ENCODE measurements at places on chromosomes 12 and 14.
A peak's percentile ranks its signal among the peaks of the same experiment; 100 is the strongest.

- no peak for DNase-seq
Observed at GRCh38 chr14:90795744-90796143, 20.5 kb downstream of the TTC7B start.

- no peak for DNase-seq
Observed at GRCh38 chr12:27221625-27222387, 22.3 kb upstream of the STK38L start.

- DNase-seq, result no peak
Observed at GRCh38 chr14:33891700-33892099, 59.2 kb downstream of the EGLN3 start.

DNA sequence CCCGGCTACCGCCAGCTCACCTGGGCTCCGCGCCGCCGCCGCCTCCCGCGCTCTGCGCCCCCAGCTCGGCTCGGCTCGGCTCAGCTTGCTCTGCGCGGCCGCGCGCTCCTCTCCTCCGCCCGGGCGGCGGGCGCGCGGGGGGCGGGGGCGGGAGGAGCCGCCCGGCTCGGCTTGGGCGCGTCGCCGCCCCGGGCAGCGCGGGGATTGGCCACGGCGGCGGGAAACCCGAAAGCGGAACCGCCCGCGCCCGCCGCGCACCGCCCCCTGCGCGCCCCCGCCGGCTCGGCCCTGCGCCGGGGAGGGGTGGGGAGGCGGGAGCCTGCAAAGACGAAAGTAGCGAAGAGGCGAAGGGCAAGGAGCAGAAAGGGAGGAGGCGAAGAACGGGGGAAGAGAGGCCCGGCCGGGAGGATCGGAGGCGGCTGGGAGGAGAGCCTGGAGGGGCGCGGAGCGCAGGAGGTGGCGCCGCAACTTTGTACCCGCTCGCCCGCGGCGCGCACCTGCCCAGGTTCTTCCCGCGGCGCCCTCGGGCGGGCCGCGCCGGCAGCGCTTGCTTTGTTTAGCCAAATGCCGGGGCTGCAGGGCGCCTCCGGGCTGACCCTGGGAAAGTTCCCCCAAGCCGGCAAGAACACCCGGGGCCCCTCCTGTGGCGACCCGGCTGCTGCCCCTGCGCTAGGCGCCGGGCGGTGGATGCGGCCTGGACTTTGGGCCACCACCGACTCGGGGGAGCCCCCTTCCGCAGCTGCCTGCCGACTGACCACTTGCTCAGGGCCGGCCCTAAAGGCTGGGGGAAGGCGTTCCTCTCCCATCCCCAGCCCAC is at the start of gene CAMKK2:
Gene CAMKK2, minus strand, starts transcription at position 92 of the 817 bp plus-strand sequence. CDS start 22,183 bp downstream, outside the sequence.
- peak; percentile 55 for DNase-seq

DNA sequence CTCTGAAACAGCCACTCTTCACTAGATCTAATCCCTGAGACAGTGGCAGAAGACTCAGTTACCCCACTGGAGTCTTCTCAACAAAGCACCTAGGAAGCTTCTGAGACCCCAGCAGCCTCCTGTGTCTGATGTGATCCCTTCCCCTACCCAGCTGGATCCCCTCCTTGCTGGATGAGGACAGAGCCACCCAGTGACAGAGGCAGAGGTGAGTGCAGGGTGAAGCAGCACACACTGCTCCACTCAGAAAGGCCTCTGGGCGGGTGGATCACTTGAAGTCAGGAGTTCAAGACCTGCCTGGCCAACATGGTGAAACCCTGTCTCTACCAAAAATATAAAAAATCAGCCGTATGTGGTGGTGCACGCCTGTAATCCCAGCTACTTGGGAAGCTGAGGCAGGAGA is 2.7 kb downstream of the SPRYD3 start:
- DNase-seq, result no peak

DNA sequence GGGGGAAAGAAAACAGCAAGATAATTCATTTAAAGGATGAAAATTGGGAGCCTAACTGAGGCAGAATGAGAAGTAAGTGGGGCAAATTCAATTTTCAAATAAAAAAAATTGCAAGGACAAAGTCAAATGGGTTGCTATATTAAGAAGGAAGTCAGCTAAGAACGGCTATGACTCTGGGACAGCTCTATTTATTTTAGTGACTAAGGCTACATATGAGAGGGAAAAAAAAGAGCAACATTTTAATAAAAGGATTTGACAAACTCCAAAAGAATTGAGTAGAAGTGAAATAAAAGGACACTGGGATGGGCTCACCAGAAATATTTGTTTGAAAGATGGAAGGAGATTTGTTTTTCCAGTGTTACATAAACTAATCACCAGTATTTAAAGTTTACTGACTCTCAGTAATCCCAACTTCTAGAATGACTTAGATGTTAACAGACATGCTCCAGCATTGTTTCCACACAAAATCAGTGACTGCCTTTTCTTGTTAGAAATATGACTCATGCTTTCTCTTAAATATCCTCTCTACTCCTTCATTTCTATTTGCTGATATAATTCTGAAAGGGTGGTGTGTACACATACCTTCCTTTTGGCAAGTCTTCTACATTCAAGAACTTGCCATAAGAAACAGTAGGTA is 198.5 kb downstream of the SLC25A21 start:
- no peak for DNase-seq

- no peak for DNase-seq
Observed at GRCh38 chr14:91232603-91233002, 11.9 kb downstream of the GPR68 start.

- no peak for DNase-seq
Observed at GRCh38 chr14:88842414-88842813, 18.0 kb downstream of the TTC8 start.

DNA sequence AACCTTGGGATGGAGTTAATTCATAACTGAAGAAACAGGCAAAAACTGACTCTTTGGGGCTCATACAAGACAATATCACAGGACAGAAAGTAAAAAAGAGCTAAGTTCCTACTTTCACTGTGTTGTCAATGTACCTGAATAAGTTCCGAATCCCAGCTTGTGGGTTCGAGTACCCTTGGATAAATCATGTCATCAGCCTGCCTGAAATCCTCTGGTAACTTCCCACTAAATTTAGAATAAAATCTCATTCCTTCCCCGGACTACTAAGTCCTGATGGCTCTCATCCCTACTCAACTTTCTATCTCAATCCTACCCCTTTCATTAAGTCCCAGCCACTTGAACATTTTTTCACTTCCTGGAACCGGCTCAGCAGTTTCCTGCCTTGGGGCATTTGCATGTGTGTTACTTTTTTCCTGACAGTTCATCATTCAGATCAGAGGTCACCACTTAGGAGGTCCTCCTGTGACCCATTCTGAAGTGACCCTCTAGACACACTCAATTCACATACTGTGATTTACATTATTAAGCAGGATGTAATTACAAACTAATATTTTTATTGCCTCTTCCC is 12.7 kb downstream of the ERP29 start:
- no peak for DNase-seq

- DNase-seq, result no peak
Observed at GRCh38 chr12:88833641-88834116, 253.4 kb upstream of the KITLG start.

DNA sequence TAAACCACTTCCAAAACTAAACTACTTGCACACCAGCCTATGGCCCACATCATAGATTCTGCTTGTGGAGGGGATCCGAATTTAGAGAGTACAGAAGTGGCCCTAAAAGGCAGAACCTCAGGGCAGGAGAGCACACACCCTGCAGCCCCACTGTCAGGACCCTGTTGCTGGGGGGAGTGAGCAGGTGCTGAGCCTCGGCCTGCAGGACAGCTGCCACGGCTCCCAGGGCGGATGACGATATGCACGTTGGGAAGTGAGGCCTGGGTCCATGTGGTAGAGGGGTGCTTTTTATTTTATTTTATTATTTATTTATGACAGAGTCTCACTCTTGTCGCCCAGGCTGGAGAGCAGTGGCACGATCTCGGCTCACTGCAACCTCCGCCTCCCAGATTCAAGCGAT is 73.5 kb downstream of the TNFAIP2 start:
- DNase-seq, result no peak

- no peak for DNase-seq
Observed at GRCh38 chr14:52759145-52759544, 29.2 kb downstream of the STYX start.

DNA sequence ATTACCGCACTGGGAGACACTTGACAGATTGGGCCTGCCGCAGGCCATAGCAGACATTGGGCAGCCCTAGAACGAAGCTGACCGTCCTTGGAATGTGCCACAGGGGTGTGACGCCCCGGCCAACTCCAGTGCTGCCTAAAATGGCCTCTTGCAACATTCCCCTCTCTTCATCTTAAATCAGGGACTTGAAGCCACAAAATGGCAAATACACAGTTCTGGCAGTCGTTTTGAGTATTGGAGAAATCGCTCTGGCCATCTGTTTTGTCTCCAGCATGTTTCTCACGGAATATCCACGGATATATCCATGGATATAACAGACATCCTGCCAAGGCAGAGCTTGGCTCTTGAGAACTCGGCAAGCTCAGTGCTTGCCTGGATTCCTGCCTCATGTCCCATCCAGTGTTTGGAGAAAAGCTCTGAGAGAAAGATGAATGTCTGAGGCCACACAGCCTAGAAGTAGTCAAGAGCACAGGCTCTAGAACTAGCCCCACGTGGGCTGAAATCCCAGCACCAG is 158.4 kb downstream of the CHST11 start:
- DNase-seq, result peak; percentile 78

GRCh38 chr12:93234641-93235040 is 143.1 kb upstream of the NUDT4 start:
- DNase-seq, result peak; percentile 84

GRCh38 chr14:24310265-24310645 is 315 bp downstream of the LTB4R2 start:
- no peak for DNase-seq

- DNase-seq, result no peak
Observed at GRCh38 chr14:89771251-89771650, 183.3 kb downstream of the EFCAB11 start.

DNA sequence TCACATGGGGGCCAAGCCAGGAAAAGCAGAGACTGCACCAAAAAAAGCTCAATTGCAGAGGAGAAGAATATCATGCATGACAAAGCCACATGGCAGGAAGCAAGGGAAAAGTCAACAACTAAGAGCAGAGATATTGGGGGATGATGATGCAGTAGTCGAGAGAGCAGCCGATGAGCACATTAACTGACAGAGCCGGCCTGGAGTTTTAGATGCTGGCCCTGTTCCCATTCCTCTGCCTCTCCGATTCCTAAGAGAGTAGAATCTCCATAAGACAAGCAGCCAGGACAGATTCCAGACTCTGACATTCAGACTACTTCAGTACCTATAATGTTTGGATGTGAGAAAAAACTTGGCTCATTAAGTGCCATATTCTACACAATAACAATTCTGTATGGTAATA is 155.9 kb downstream of the KCNH5 start:
- no peak for DNase-seq

DNA sequence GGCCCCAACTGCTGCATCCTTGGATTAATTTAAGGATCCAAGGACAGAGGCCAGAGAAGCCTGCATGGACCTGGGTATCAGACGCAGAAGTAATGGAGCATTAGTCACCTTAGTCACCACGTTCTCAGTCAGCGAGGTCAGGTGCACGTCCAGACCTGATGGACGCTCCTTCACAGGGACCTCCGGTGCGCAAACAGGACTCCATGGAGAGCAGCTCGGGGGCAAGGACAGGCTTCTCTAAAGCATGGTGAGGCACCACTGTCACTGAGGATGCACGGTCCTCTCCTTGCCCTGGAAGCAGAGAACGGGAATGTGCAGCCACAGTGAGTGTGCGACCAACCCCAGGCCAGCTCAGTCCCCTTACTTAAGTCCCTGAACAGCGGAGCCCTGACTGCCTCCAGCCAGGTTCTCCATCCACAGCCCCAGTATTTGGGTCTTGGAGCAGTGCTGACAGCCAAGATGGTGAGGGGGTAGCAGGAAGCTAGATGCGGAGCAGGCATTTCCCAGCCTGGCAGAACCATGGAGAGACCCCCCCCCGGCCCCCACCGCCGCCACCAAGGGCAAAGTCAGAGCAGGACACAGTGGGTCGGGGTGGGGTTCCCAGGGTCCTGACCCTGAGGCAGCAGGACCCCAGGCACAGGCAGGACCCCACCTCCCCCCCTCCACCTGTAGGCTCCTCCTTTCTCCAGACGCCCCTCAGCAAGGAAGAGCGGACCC is 253.4 kb upstream of the SFSWAP start:
- DNase-seq, result no peak

DNA sequence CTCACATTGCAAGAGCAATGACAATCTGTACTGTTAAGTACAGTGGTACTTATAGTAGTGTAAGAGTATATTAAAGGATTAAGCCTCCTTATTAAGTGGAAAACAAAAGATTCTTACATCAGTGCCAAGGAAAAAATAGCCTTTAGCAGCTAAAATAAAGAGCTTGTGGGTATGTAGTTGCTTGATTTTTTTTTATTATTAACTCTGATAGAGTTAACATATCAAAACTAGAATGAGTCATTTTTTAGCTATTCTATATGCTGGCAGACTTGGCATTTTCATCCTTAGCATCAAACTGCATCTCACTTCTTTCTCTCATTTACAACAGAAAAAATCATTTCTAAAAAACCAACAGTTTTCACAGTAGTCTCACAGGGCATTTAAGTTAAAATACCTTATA is 86.5 kb downstream of the ATP2B1 start:
- DNase-seq, result no peak

DNA sequence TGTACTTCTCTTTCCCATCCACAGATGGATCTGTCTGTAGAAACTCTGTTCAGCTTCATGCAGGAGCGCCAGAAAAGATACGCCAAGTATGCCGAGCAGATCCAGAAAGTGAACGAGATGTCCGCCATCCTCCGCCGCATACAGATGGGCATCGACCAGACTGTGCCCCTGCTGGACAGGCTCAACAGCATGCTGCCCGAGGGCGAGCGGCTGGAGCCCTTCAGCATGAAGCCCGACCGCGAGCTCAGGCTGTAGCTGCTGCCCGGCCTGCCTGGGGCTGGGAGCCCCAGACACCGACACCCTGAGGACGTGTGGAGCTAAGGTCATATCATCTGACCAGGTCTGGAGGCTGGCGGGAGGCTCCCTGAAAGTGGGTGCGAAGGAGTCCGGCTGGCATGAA is 97.1 kb downstream of the DUSP16 start:
- DNase-seq, result no peak

GRCh38 chr12:49357103-49357678 is 10.1 kb upstream of the SPATS2 start:
- DNase-seq, result peak; percentile 46

- no peak for DNase-seq
Observed at GRCh38 chr14:99664937-99665273, 19.2 kb upstream of the CYP46A1 start.

- no peak for DNase-seq
Observed at GRCh38 chr12:449203-449602, 10.5 kb upstream of the B4GALNT3 start.

GRCh38 chr12:64598831-64599230 is 11.5 kb upstream of the RASSF3 start:
- no peak for DNase-seq

Measured in NCI-H446 treated with DMSO at 0.1 percent for 48 hours (cell line).